ENCODE measurements at places on chromosomes 1 and 21.

GRCh38 chr21:32226444-32226843, 52.4 kb downstream of the MIS18A start:
- no peak for DNase-seq

DNA sequence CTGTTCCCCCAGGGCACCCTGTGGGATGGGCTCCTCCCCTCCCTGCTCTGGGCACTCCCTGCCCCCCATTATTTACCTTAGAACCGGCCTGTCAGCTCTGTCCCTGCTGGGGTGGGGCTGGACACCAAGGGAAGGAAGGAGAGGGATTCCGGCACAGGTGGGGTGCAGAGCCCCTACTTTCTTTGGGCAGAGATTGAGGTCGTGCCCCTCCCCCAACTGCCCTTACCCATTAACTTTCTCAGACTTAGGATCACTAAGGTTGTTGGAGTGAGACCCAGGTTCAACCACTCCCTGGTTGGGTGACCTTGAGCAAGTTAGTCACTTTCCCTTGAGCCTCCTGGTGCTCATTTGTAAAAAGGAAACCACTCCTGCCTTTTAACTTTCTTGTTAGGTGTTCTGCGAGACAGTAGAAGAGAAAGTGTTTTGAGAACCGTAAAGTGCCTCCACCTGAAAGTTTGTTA, 57.0 kb upstream of the SYNC start:
- DNase-seq = no peak

- no peak for DNase-seq
Measured at GRCh38 chr1:89962742-89963075, 32.2 kb upstream of the ZNF326 start.

DNA sequence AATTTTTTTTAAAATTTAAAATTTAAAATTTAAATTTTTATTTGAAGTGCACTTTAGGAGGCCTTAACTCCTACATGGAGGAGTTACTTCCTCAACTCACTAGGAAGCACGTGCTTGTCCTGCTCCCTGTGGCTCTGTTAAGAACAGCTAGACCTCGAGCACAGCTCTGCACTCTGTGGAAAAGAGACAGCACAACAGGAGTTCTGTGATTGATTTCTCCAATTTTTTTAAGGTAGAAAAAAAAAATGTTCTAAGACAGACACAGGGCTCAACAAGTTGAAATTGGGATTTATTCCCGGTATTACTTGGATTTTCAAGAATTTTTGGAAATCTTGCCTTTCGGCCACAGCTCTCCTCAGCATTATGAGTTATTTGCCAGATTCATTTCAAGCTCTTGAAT, 356.6 kb upstream of the LYPLAL1 start:
- no peak for DNase-seq

DNA sequence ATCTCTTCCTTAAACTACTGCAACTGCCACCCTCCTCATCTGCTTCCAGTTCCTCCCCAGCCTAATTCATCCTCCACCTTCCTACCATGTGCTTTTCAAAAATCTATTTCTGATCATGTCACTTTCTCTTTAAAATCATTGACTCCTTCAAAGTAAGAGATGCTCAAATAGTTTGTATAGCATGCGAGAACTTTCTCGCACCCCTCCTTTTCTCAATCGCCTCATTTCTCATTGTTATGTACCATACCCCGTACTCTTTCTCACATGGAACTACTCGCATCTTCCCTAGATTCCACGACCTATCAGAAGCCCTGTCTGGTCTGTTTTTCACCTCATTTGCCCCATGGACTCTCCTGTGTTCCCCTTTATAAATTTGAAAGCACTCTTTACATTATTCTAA, 238.2 kb downstream of the NRIP1 start:
- DNase-seq = no peak
